ENCODE measurements at places on chromosomes 4 and X.

DNA sequence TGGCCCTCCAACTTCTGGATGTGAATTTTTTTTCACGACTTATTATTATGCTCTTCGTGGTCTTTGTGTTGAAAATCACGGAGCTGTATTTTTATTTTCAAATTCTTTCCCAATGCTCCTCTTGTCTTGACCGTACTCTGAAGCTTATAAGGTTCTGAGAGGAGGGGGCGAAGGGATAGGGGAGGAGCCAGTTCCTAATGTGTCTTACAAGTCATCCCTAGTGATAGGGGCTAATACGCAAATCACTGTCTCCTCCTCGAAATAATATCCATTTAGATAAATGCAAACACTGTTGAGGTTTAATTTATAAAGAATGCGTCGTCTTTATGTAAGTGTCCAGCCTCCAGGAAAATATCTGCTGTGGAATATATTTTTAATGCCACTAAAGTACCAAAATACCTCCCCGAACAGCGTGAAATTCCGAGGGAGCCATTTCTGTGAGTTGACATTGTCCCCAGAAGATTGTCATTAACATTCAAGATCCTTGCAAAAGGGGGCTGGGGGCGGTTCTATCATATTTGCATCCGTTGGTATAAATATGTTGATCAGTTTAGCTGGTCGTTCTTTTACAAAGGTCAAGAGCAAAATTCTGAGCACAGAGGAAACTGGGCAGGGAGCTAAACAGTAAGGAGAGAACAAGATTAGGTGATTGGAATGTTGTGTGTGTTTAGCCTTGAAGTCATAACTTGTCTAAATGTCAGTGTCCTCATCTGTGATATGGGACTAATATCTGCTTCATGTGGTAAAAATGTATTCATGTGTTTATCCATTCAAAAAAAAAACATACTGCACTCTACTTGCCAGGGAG is 3.7 kb upstream of the FAT1 start:
- no peak for DNase-seq

DNA sequence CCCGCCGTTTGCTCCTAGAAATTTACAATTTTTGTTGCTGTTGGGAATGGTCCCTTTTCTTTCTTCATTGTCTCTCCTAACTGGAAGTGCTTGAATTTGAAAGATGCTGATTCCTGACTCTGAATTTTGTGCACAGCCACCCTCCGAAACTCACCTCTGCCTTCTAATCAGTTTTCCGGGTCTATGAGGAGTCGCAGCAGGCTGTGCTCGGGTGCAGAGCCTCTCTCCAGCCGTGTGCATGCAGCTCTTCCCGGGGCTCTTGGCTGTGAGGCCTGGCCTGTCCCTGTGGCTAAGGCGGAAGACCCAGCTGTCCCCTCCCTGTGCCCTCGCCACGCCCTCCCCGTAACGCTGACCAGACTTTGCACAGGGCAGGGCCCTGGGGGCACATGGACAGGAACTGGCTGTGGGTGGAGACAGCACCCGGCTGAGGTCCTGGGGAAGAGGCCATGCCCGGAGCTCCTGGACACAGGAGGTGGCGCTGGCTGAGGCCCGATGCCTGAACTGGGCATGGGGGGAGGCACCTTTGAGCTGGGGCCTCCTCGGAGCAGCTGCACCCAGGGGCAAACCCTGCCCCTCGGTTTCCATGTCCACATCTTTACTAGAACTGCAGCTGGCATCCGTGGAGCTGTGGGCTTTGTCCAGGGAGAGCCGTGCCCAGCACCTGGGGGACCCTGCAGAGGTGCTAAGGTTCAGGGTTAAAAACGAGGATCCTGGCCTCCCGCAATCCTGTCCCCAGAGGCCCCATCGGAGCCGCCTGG is 32.6 kb upstream of the SPON2 start:
- DNase-seq: no peak

GRCh38 chr4:8590546-8590880 is 2.1 kb upstream of the CPZ start:
- no peak for DNase-seq

- no peak for DNase-seq
Observed at GRCh38 chr4:123216946-123217345, 179.6 kb upstream of the SPRY1 start.

GRCh38 chr4:124804041-124804440 is 91.5 kb upstream of the ANKRD50 start:
- DNase-seq: no peak

- DNase-seq: peak; percentile 33
Observed at GRCh38 chrX:103831803-103832544, at the start of gene RAB9B. Gene RAB9B (minus strand): TSS chrX:103832257. CDS start chrX:103825784, 6,473 bp downstream.
